ENCODE measurements at places on chromosomes 2 and 18.

DNA sequence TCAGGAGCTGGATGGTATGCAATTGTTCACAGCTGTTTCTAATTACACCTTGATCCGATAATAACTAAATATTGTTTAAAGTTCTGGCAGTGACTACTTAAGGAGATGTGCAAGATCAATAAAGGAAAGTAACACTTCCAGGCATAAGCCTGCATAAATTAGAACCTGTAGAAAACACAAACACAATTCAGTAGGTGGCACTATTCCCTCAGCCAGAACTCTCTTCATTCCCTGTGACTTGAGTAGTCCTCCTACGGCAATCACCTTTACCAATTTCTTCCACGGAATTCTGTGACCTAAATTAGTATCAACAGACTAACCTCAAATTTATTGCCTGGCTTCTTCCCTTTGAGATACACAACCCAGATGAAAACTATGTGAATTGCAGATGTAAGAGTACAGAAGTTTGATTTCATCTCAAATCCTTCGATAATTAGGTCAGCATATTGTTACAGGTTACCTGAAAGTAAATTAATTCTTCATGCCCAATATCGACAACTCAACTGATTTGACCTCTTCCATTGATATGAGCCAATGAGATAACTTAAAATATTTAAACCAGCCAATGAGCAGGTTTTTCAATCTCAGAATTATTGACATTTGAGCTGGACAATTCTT is 137.8 kb downstream of the PID1 start:
- DNase-seq: no peak

DNA sequence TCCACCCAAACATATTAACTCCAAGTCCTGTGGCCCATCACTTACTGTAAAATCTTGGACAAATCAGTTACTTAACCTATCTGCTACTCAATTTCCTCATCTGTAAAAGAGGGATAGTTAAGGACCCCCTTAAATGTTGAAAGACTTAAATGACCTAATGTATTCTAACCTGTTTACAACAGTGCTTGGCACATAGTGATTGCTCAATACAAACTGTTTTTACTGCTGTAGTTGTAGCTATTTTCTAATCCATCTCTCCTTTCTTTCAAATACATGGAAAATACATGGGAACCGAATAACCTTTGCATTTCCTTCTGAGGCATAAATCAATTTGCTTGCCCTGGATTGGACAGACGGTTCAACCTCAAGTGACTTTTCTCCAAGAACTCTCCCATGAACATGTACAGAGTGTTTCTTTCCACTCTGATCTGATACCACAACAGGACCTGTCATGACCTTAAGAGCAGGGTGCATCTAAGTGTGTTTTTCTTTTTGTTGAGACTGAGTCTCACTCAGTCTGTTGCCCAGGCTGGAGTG is 2.7 kb downstream of the LNPK start:
- DNase-seq: no peak

GRCh38 chr2:224555823-224556366 is 29.3 kb downstream of the CUL3 start:
- DNase-seq: no peak

DNA sequence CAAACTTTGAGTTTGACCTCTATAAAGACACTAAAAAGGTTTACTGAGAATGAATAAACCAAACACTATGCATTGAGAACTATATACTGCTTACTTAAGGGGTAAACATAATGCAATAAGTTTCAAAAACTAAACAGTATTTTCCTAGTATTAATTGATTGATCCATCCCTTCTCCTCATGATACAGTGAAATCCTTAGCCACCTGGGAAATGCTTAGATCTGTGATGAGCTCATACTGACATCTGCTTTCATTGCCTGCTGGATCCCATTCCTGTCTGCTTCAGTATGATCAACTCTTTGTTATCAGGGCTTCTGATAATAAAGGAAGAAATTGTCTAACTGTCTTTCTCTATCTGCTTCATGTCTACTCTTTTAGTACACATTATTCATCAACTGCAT is 74.9 kb upstream of the UBE2E3 start:
- DNase-seq: no peak

DNA sequence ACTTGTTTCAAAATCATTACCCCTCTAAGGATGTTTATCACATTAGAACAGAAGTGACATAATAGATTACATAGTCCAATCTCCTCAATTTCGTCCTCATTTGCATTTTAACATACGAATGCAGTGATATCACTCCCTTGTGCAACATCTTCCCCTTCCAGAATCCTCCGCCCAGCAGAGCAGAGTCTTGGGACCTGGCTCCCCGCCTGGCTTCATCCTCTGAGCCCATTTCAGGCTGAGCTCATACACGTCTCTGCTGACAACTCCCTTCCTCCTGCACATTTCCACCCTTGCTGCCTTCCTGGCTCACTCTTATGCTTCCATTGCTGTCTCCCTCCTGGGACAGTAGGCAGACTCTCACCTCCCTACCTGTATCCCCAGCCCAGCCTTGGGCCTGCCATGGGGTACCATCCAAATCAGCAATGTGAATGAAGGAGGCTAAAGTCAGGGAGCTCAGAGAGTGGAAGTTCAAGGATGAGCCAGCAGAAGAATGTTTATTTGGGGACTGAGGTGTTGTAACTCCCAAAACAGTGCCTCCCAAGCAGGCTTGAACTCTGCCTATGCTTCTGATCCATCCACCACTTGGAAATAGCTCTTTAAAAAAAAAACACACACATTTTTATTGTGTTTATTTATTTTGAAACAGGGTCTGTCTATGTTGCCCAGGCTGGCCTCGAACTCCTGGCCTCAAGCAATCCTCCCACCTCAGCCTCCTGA is 165.2 kb downstream of the TMEM200C start:
- DNase-seq: no peak

DNA sequence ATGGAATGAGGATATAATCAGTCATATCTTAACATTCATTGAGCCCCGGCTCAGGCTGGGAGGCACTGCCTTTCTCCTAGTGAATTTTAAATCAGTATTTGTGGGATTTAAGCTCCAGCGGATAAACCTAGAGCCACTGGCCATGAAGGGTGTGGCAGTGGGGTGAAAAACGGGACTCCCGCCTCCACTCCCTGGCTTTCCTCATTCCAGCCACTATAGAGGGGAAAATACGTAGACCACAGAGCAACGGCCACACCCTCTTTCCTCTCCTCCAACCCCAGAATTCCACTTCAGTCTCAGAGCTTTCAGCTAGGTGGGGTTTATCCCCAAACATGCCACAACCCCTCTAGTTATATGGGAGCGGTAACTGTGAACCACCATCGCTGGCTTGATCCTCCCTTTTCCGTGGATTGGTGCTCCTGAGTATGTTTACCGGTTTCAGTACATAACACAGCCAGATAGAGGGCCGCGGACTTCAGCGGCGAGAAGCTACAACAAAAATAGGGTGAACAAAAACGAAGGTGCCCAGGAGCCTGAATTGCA is 70.6 kb upstream of the ITGB6 start:
- no peak for DNase-seq

- DNase-seq: no peak
Measured at GRCh38 chr2:156448766-156449165, 12.6 kb downstream of the GPD2 start.
